GM12878 (cell line): ENCODE measurements at places on chromosomes 6 and 20. TPM values are rescaled to one million over a fixed set of nuclear protein-coding genes. Genes with fewer than 3 reads are reported as not detected.
A peak's percentile ranks its signal among the peaks of the same experiment; 100 is the strongest.

DNA sequence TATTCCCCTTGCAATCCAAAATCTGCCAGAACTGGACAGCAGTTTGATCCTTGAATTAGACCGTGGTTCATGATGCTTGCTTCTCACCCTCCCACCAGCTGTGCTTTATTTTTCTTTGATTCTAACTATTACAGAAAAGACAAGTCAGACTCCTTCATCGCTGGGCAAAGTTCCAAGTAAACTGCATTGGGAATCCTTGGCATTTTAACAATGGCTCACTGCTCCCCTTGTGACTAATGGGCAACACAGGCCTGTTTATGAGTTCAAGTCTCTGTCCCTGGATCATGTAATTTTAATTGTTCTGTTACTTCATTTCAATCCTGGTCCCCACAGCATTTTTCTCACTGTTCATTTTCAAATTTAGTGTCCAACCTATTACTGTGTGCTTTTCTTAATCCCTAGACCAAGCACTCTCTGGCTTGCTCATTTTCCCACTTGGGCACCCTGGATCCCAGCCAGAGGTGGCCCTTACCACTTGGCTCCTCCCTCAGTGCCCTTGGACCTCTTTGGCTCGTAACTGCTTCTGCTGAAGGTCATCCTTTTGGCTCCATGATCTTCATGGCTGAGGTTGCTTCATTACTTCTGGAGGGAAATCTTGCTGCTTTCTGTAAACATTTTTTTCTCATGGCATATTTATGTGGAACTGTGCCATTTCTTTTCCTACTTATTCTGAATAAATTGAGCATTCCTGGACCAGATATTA is 32.8 kb downstream of the PSMB9 start:
- no peak for DNase-seq
- H3K4me3 ChIP-seq: no peak overlapping the region

DNA sequence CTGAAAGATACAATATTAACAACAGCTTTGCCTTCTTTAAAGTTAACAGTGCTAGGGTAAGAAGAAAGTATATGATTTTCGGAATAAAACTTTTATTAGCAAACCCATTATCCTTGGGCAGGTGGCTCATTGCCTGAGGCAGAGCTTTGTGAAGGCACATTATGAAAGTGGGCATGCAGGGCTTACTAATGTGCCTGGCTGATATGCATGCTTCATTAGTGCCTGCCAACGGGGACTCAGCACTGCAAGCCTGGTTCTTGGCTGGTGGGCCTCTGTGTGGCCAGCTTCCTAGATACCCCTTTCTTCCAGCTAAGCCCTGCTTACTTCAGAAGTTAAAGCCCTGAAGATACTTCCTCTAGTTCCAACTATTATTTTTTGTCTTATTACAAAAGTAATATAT is 481.6 kb downstream of the ADGRB3 start:
- DNase-seq: no peak
- H3K4me1 ChIP-seq: no peaks in the 10 kb centered on the region
- no peaks in the 10 kb centered on the region for H3K36me3 ChIP-seq
- no peaks in the 10 kb centered on the region for H3K27me3 ChIP-seq
- H3K4me3 ChIP-seq: no peak overlapping the region

DNA sequence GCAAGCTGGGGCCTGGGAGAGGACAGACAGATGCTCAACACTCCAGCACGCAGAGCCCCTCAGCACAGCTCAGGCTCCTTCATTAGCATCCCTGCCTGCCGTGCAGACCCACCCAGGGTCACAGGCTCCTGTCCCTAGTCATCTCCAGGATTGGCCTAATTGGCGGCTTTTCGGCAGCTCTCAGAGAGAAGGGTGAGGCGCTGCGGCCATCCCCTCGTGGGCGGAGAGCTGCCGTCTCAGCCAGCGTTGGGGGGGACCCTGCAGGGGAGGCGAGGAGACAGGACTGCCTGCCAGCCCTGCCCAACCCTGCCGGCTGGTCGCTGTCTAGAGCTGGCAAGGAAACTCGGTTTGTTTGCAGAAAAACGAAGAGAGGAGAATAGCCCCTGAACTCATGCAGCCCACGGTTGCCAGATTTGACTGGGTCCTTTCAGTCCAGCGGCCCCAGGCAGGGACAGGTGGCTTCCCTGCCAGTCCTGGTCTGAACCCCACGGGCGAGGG is 26.8 kb downstream of the BHLHE23 start:
- DNase-seq: no peak
- no peaks in the 10 kb centered on the region for H3K27me3 ChIP-seq
- no peak overlapping the region for H3K27ac ChIP-seq
- no peak overlapping the region for H3K4me3 ChIP-seq
- peaks cover 30% of the 10 kb centered on the region for H3K4me1 ChIP-seq
- H3K36me3 ChIP-seq: no peaks in the 10 kb centered on the region

DNA sequence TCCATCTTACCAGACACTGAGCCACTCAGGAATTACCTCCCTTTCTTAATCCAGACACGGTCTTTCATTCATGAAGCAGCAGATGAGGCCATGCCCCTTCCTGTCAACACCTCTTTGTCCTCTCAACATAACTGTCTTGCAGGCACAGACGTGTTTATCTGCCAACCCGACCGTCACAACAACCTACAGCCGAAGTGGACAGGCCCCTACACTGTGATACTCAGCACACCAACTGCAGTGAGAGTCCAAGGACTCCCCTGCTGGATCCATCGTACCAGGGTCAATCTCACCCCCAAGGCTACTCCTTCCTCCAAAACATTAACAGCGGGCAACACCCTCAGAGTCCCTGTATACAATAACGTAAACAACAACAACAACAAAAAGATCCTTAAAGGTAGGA is 30.6 kb upstream of the ULBP3 start:
- no peaks in the 10 kb centered on the region; the same call in 1 of the 2 replicates for H3K27me3 ChIP-seq
- H3K36me3 ChIP-seq: no peaks in the 10 kb centered on the region
- no peak overlapping the region for H3K4me3 ChIP-seq
- H3K4me1 ChIP-seq: no peaks in the 10 kb centered on the region
- no peak overlapping the region for H3K27ac ChIP-seq
- DNase-seq: no peak

GRCh38 chr20:42963796-42964195 is 225.9 kb downstream of the PTPRT start:
- no peaks in the 10 kb centered on the region for H3K36me3 ChIP-seq
- H3K4me3 ChIP-seq: no peak overlapping the region
- no peak overlapping the region for H3K27ac ChIP-seq
- H3K4me1 ChIP-seq: no peaks in the 10 kb centered on the region
- DNase-seq: no peak

GRCh38 chr6:125008261-125008703 is 46.0 kb downstream of the RNF217 start:
- H3K27me3 ChIP-seq: no peaks in the 10 kb centered on the region
- no peaks in the 10 kb centered on the region for H3K36me3 ChIP-seq
- no peak overlapping the region for H3K27ac ChIP-seq
- no peak for DNase-seq

GRCh38 chr6:26184367-26184891 is 97.2 kb downstream of the HFE start:
- H3K4me1 ChIP-seq: peaks cover 23% of the 10 kb centered on the region
- DNase-seq: no peak
- no peaks in the 10 kb centered on the region for H3K36me3 ChIP-seq
- H3K27me3 ChIP-seq: no peaks in the 10 kb centered on the region

- DNase-seq: no peak
- no peak overlapping the region for H3K4me3 ChIP-seq
- no peaks in the 10 kb centered on the region for H3K4me1 ChIP-seq
- H3K27me3 ChIP-seq: peaks cover 10% of the 10 kb centered on the region
Measured at GRCh38 chr6:138500045-138500665, 861 bp upstream of the NHSL1 start.

- no peaks in the 10 kb centered on the region for H3K36me3 ChIP-seq
- H3K27ac ChIP-seq: no peak overlapping the region
- no peak for DNase-seq
- H3K4me1 ChIP-seq: no peaks in the 10 kb centered on the region; the same call in 1 of the 2 replicates
Measured at GRCh38 chr6:6001443-6001842, 5.3 kb downstream of the NRN1 start.

DNA sequence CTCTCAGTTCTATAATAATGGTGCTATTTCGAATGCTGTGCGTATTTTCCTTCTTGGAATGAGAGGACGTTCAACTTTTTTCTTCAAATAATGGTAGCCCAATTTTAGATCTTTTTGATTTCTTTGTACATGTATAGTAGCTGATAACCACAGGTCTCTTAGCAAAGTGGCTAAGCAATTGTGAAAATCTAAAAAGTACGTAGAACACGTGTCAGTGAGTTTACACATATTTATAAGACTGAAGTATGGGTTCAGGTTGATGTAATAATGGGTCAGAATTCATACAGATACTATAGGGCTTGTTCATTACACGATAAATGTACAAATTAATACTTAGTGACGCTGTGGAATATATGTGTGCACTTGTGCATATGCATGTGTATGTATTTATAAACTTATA is 1.3 kb downstream of the SMIM13 start:
- H3K4me3 ChIP-seq: peak overlapping the region; percentile 81
- H3K4me1 ChIP-seq: no peaks in the 10 kb centered on the region; the same call in 1 of the 2 replicates
- H3K27me3 ChIP-seq: no peaks in the 10 kb centered on the region

GRCh38 chr6:112183271-112183671 is 71.1 kb downstream of the LAMA4 start:
- no peak overlapping the region for H3K27ac ChIP-seq
- H3K36me3 ChIP-seq: no peaks in the 10 kb centered on the region
- no peak for DNase-seq
- H3K4me3 ChIP-seq: no peak overlapping the region
- H3K27me3 ChIP-seq: no peaks in the 10 kb centered on the region; the same call in 1 of the 2 replicates
- no peaks in the 10 kb centered on the region for H3K4me1 ChIP-seq

CD164 gene
- total RNA-seq: 186 and 199 TPM in 2 replicates
